ENCODE measurements at places on chromosomes 1 and 21.

GRCh38 chr1:10664251-10664650 is 132.2 kb downstream of the CASZ1 start:
- DNase-seq, result no peak

GRCh38 chr1:181173761-181174447 is 85.4 kb downstream of the IER5 start:
- DNase-seq, result no peak

DNA sequence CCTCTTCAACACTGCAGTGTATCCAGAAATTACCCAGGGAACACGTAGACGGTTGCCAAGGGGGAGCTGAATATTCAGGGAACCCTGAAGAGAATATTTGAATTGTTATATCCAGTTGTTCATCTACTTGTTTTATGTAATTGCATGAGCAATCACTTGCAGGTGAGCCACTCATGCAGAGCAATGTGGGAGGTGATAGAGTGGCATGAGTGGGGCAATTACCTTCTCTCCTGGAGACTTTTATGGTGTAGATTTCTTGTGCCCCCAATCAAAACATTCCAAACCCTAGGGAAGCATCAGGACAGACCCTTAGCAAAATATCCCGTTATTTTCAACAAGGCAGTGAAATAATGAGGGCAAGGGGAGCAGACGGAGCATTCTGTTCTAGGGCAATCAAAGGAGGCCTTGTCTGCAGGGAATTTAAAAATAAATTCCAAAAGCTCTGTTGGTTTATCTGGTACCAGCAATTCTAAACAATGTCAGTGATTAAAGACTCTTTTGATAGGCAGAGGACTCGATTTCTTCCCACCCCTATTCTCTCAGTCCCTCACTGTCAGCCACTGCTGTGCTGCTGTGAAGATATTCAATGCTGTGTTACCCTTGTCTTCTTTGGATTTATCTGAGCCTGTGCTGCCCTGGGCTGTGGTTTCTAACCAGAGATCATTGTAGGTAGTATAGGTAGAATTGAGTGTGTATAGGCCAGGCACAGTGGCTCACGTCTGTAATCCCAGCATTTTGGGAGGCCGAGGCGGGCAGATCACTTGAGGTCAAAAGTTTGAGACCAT is 180.2 kb upstream of the MAP1LC3C start:
- DNase-seq, result no peak

- no peak for DNase-seq
Measured at GRCh38 chr1:237809099-237809498, 81.6 kb downstream of the ZP4 start.

GRCh38 chr1:194598098-194598497 is 1411.7 kb upstream of the B3GALT2 start:
- no peak for DNase-seq

- DNase-seq, result no peak
Measured at GRCh38 chr1:86069757-86070145, 86.8 kb downstream of the COL24A1 start.

GRCh38 chr1:187157115-187157514 is 328.4 kb downstream of the PLA2G4A start:
- no peak for DNase-seq

- no peak for DNase-seq
Measured at GRCh38 chr1:224733027-224733911, 117.2 kb downstream of the CNIH3 start.

DNA sequence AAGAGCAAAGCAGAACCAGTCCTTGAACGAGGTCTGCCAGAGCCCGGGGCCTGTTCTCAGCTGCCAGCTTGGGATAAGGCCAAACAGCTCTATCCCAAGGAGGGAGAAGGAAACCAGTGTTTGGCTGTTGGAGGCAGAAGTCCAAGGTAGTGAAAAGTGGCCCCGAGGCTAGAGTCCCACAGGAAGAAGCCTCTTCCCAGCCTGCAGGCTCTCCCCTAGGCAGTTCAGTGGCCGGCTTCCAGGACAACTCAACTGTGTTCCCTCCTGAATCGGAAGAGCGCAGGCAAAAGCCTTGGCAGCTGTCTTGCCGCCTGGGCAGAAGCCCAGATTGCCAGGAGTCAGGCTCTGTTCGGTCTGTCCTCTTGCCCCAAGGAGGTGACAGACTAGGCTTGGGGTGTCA is 19.3 kb downstream of the QSOX1 start:
- no peak for DNase-seq

DNA sequence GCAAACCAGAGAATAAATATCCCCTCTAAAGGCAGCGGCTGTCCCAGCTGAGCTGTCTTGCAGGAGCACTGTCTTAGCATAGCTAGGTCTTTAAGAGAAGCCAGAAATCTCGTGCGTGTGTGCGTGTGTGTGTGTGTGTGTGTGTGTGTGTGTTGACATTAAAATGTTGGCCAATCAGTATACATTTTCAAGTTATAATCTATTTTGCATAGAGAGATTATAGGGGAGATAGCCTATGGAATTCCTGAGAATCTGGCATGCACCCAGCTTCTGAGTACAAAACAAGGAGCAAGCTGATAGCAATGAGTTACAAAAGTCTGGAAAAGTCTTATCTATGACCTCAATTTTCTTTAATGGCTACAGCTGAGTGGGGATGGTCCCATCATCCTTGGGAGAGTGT is 17.7 kb downstream of the METTL13 start:
- DNase-seq, result no peak

GRCh38 chr1:211603191-211603701 is 24.3 kb upstream of the SLC30A1 start:
- no peak for DNase-seq

DNA sequence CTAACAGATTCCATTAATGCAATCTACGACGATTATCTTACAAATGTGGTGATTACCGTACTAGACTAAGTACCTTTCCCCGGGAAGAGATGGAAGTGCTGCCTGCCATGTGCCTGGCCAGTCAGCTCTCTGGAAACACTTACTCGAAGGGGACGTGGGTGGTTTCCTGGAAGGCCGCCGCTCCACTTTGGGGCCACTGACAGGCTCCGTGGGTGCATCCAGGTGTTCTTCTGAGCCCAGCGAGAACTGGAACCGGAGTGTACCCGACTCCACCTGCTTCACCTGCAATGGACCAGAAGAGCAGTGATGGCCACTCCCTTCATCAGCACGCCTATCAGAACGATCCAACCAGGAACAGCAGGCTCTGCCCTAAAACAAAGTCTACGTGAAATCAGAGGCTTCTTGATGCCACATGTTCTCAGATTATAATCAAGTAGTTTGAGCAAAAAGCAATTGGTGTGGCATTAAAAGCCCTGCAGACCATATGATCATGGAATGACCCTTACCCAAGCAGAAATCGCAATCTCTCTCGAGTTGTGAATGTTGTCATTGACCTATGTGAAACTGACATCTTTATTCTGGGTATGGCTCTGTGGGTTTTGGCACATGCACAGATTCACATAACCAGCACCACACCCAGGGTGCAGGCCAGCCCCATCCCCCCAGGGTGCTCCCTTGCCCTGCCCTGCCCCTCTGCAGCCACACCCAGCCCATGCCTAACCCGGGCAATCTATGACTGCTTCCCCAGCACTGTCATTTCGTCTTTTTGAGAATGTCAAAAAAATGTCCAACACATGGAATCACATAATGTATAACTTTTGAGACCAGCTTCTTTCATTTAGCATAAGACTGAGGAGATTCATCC is 64.5 kb downstream of the NPHP4 start:
- no peak for DNase-seq

DNA sequence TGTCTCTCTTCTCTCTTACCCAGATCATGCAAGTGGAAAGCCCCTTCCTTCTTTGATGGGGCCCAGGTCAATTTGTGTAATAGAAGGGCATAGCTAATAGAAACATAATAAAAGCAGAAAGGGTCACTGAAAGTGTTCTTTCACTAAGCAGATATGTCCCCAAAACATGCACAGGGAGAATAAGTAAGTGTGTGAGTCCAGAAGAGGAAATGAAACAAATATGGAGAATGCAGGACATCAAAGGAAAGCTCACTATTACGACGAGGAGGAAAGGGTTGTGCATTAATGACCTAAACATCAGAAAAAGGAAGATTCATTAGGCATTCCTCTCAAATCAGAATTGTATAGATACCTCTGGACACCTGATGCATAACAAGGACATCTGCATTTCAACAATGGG is 81.4 kb upstream of the SMYD2 start:
- no peak for DNase-seq

Measured in T-helper 9 cell (primary cell).